GM04504 (cell line): ENCODE measurements at places on chromosomes 2 and 18.
A peak's percentile ranks its signal among the peaks of the same experiment; 100 is the strongest.

DNA sequence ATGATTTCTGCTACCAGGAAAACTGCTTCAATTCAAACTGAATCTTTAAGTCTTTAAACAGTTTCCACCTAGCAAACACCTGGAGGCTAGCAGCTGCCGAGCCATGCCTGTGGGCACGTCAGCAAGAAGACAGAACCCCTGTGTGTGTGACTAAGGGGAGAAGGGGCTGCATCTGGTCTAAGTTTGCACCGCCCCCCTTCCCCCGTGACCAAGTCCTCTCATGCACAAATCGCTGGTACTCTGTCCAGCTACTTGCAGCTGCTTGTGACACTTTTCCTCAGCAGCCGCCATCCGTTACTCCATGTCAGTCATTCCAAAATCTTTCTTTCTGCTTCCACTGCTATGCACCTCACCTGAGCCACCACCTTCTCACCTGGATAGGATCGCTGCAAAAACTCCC lies 355.0 kb downstream of the SS18 start:
- DNase-seq: no peak

DNA sequence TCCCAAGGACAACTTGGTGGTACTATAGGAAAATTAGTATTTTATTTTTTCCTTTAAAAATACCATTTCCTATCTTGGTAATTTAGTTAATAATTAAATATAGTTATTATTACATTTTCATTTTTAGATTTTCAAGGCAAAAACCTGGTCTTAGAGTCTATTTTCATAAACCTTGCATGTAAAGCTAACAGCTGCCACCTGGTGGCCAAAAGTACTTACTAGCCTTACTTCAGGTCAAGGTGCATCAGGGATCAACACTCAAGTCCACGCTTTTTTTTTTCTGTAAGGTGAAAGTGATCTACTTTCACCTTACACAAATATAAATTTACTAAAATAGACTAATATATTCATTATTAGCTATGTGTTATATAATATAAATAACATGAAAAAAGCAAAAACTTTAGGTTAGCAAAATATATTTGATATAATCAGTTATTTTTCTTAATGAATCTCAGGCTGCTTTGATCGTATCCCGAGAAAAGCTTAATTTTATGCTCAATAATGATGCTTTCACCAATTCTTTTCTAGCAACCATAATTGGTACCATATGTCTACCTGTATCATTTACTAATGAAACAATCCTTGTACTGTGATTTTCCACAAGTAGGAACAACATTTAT lies 62.5 kb downstream of the RELCH start:
- peak; percentile 24 for DNase-seq

DNA sequence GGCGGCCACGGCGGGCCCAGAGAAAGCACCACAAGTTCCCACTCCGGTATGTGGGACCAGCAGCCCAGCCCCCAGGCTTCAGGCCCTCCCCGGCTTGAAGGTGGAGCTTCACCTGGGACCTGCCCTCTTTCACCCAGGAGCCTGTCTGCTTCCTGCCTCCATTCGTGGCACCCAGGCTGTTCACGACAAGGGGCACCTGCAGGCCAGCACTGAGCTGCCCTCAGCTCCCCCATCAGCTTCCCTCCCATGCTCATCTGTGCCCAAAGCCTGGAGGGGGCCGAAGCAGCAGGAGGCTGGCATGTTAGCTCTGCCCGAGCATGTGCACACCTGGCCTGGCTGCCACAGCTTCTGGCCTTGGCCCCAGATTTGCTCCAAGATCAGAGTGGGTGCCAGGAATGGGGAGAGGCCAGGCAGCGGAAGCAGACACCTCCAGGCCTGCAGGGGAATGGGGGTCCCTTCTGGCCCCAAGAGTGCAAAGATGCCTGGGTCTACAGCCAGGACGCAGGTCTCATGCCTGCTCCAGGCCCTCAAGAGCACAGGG lies 312.4 kb upstream of the SYT4 start:
- no peak for DNase-seq

GRCh38 chr2:52844701-52845423 lies 922.7 kb upstream of the CHAC2 start:
- DNase-seq: no peak

DNA sequence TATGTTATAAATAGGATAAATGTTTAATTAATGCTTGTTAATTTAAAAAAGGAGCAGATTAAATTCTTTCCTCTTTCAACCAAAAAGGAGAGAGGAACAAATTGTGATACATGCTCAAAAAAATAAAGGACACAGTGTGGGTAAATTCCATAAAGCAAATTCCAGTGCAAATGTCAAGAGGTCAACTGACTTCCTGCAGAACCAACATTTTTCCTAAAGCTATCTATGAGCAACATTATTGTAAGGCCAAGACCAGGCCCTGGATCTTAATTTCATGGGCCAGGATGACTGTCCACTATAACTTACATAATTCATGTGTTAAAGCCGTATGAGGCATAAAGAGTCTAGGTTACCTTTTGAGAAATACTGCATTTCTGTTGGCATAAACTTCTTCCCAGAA lies 93.9 kb upstream of the RPE start:
- DNase-seq: no peak

GRCh38 chr2:159713631-159714246 lies 1.4 kb downstream of the MARCHF7 start:
- DNase-seq: no peak

DNA sequence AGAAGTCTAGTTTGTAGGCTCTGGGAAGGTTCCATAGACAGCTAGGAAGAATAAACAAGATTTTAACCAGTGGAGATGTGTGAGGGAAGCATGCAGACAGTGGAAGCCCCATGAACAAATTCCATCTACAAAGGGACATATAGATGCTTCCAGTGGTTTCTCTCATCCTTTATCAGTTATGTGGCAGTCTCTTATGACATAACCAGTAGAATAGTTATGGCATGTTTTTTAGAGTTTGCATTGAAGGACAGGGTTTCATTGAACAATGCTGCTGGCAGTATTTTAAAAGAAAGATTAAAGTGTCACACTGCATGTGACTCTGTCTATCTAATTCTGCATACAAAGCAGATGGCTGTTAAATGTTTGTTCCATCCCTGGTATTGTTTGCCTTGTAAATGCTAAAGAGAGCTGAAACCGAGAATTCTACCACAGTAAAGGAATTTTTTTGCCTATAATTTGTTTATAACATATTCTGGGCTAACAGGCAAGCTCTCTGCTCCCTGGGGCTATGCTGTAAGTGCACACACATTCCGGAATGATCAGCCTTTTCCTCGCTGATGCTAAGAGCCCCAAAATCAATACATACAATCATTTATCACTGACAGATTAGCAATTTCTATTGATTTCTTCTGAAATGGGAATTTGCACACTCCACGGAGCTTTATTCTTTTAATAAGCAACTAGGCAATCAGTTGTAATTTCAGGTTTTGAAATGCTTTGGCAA lies 76.8 kb upstream of the PELI1 start:
- no peak for DNase-seq

DNA sequence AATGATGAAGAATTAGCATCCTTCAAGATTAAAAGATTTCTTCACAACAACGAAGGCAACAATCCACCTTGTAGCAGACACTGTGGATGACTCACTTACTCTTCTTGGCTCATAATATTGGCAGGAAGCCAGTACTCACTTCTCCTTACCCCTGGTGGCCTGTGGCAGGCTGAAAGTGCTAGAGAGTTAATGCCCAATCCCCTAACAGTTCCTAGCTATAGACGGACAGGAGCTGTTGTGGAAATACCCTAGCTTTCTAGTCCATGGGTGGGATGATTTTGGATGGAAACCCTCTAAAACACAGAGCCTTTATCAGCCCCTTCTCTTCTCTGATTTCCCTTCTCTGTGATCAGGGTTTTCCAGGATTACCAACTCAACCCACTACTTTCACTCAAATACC lies 128.6 kb upstream of the NYAP2 start:
- no peak for DNase-seq

DNA sequence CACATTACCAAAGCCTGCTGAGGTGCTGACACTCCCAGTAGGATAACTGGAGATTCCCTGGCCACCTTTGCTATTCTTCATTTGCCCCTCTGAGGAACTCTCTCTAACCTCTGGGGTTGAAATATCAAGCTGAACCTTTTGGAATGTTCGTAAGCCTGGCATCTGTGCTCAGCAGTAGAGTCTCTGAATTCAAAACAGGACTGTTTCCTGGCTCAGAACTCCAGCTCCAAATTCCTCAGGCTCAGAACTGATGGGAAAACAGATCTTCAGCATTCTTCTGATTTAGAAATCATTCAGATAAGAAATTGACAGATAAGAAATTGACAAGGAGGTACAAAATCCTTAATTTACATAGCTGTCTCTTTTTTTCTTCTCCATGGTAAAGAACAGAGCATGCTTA lies 22.2 kb upstream of the POU3F3 start:
- DNase-seq: no peak
